Caki2 (cell line): ENCODE measurements at places on chromosomes 5 and 9.
A peak's percentile ranks its signal among the peaks of the same experiment; 100 is the strongest.

- peak; percentile 56 for DNase-seq
Measured at GRCh38 chr5:14463629-14464028, 118.0 kb upstream of the OTULINL start.

DNA sequence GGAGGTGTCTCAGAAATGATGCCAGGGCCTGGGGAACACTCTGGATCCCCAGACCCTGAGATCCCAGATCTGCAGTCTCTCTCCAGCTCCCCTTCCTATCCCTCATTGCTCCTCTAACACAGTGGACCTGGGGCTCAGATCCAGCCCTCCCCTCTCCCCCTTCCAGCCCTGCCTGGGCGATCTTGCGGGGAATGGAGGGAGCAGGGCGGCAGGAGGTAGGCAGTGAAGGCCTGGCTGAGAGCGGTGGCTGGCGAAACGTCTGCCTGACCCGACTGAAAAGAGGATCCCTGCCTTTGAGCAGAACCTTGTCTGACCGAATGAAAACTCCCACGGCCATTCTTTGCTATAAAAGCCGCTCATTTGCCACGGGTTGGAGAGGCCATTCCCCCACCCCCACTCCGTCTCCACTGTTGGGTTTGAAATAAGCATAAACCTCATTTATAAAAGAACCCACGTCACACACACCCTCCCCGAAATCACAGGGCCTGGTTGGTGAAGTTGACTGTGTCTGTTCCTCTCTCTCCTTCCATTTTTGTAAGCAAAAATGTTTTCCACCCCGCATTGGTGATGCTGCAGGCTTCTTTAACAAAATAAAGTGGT, 8.8 kb downstream of the MSX2 start:
- no peak for DNase-seq

GRCh38 chr5:16603701-16604100, 13.1 kb downstream of the RETREG1 start:
- DNase-seq, result no peak

- DNase-seq, result no peak
Measured at GRCh38 chr5:85320495-85320894, 935.8 kb upstream of the EDIL3 start.

- DNase-seq, result no peak
Measured at GRCh38 chr9:132814937-132815336, 63.1 kb downstream of the AK8 start.

GRCh38 chr5:157550663-157551062, 24.9 kb downstream of the ADAM19 start:
- no peak for DNase-seq

DNA sequence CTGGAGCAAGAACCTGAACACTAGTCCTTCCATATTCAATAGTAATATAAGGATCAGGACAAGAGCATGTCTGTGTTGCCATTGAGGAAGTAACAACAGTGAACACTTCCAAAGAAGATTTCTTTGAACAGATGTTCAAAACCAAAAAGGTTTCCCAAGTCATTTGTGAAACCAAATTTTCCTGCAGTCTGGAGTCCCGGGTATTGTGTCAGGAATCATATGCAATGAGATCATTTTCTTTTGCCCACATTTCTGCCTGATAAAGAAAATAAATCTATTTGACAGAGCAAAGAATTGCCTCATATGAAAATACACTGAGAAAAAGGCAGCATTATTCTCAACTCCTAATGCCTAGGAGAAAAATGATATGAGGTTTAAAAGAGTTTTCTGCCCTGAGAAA, 151.7 kb downstream of the SNX18 start:
- no peak for DNase-seq

GRCh38 chr5:57215629-57216195, 41.9 kb downstream of the GPBP1 start:
- DNase-seq, result peak; percentile 17
